ENCODE measurements at places on chromosomes 5 and 9.

DNA sequence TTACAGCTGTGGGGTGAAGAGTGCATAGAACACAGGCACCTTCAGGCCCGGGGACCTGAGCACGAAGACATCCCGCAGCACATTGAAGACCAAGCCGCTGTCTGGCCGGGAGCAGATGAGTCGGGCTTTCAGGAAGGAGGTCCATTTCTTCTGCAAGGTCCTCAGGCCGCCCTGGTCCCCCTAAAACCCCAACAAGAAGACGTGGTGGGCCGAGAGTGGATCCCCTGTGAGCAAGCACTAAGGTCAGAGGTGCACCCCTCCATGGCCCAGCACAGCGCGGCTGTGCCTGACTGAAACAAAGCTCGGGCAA is 70.5 kb downstream of the SECISBP2 start:
- DNase-seq, result no peak

DNA sequence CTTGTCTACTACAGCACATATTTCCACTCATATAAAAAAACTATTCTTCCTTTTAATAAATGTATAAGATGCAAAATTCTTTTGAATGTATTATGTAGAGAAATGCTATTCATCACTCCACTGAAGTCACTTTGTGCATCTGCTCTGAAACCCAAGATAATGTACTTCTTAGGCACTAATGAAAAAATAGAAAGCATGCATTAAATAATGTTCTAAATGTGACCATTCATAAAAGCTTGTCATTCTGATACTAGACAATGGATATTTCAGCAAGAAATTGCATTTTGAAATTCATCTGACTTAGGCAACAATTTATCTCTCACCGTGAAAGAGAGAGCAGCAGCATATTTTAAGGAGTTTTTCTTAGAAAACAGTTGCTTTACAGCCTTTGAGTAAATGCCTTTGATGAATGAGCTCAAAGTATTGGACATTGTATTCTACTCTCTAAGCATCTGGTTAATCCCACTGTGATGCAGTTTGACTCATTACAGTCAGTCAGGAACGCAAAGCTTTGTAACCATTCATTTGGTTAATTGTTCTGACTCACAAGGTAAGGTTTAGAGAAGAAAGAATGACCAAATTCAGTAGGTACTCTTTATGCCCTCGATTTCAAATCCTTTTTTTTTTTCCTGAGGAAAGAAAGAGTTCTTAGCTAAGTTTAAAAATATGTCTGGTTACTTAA is 2233.8 kb upstream of the C9orf72 start:
- no peak for DNase-seq

GRCh38 chr5:178683783-178684182 is 46.7 kb downstream of the ZNF354A start:
- no peak for DNase-seq

- no peak for DNase-seq
Measured at GRCh38 chr5:850511-851006, at the start of gene ZDHHC11. Gene ZDHHC11 (minus strand): TSS chr5:850986. CDS start chr5:850602, 384 bp downstream.

DNA sequence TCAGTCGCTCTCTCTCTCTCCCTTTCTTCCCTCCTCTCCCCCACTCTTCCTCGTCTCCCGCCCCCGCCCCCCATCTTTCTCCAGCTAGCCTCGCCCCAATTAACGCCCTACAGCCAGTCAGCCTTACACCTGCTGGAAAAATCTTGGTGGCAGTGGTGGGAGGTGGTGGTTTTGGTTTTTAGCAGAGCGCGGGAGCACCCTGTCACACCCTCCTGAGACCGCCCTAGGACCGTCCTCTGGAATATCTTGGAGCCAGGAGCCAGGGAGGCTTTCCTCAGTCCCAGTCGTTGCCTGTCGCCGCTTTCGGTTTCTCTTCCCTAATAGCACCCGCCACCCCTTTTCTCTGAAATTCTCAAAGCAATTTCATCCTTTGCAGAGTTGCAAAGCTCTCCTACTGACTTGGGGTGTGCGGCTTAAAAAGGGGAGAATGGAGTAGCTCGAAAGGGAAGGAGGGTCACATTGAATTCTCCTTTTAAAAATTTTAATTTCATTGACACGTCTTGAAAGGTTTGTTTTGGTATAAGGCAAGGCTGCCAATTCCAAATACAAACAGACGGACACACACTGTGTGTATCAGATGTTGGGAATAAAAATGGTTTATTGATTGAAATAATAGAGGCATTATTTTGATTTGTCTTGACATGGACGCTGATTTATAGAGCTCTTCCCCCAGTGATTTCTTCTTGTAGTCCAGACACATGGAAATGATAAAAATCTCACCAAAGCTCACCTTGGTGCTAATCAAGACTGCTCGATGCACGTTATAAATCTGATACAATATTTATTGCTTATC is 301.3 kb downstream of the PARP8 start:
- DNase-seq, result no peak

DNA sequence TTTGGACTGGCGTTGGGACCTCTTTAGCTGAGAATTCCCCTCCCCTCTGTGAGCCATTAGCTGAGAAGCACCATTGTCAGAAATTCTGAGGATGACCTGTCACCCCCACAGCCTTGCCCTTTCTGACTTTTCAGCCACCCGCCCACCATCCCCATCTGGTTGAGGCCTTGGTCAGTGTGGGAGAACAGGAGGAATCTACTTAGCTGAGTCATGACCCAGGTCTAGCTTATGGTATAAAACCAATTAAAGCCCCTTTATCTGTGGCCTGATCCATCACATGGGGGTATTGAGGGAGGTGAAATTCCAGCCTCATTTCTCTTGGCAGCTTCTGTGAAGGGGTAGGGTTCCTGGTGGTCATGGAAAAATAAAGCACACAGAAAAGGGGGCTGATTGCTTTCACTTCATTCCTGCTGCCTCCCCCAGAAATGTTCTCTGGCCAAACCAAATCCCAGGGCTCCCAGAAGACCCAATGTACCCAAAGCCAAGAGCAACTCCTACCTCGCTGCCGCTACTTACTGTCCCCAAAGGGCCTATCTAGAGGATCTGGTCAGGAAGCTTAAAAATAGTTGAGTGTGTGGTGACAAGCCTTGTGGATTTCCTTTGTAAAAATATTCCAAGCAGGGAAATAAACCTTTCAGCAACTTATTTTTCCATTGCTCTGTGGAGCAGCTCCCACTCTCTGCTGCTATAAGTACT is 174.8 kb upstream of the TNC start:
- no peak for DNase-seq

DNA sequence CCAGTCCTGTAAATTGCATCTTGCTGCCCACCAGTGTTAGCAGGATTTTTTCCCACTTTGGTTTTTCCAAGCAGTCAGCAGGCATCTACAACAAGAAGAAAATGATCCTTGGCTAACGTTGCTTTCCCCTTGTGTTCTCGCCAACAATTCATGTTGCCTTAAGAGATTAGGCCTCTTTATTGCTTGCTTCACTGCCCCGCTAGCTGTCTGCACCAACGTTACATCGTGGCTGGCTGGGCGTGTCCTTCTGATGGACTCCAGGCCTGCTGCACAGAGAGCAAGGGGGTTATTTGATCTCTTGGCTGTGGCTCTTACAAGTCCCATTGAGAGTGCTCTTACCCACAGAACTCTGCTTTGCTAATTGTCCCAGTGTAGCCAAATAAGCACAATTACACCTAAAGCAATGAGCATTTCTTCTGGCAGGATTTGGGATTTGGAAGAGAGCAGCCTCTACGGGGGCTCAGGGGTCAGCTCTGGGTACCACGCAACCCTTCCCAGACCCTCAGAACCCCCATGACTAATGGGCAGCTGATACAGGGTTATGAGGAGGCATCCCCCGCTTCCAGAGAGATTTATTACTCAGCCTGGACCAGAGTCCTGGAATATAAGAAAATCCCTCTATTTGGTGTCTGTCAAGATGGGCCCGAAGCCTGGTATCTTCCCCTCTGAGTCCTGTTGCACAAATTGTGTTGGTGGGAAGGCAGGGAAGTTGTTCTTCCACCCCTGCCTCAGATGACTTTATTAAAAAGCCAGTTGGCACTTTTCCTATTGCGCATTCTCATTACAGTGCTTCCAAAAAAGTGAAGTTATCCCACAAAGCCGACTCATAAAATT is 17.6 kb downstream of the DCANP1 start:
- no peak for DNase-seq

- no peak for DNase-seq
Measured at GRCh38 chr5:40010436-40010835, 585.7 kb upstream of the DAB2 start.

DNA sequence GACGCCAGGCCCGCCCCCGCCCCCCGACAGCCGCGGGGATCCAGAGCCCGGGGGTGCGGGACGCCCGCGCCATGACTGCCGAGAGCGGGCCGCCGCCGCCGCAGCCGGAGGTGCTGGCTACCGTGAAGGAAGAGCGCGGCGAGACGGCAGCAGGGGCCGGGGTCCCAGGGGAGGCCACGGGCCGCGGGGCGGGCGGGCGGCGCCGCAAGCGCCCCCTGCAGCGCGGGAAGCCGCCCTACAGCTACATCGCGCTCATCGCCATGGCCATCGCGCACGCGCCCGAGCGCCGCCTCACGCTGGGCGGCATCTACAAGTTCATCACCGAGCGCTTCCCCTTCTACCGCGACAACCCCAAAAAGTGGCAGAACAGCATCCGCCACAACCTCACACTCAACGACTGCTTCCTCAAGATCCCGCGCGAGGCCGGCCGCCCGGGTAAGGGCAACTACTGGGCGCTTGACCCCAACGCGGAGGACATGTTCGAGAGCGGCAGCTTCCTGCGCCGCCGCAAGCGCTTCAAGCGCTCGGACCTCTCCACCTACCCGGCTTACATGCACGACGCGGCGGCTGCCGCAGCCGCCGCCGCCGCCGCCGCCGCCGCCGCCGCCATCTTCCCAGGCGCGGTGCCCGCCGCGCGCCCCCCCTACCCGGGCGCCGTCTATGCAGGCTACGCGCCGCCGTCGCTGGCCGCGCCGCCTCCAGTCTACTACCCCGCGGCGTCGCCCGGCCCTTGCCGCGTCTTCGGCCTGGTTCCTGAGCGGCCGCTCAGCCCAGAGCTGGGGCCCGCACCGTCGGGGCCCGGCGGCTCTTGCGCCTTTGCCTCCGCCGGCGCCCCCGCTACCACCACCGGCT is 1.0 kb downstream of the FOXE1 start:
- DNase-seq, result peak; percentile 78

DNA sequence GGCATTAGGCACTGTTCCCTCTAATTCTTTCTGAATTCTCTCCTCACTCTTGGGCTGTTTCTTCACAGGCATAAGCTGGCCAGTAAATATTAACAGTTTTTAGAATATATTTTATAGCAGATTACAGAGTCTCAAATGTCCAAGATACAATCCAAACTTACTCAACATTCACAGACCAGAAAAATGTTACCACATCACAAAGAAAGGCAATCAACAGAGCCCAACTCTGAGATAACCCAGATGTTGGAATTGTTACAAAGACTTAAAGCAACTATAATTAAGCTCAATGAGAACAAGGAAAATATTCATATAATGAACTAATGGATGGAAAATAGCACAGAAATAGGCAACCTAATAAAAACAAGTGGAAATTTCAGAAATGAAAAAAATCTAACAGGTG is 401.1 kb upstream of the RGMB start:
- DNase-seq, result no peak

- DNase-seq, result no peak
Measured at GRCh38 chr5:133457439-133458355, 154.6 kb downstream of the FSTL4 start.

DNA sequence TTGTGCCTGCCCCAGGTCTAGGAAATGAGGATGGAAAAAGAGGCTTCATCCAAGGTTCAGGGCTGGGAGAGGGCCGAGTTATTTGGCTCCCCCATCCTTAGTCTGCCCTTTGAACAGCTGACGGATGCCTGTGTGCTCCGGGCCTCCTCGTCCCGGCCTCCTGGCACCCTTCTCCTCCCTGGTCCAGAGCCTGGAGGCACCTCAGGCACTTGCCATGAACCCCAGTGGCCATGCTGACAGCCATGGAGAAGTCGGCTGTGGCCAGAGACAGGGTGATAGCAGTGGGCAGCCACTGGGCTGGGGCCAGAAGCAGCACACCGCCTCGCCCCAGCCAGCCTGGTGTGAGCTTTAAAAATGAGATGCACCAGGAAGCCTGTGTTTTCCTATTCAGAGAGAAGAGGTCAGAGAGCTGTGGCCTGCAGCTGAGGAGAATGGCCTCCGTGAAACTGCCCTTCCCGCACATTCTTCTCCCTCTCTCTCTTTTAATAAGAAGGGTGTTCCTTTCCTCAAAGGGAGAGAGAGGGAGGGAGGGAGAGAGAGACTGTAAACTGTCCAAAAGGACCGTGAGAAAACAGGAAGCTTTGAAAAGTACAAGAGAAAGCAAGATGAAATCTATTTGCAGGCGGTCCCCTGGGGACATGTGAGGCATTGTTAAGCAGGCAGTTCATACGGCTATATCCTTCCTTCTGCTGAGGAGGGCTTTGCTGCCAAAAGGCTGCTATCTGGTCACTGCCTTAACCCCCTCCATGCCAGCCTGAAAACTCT is 55.3 kb downstream of the ZNF366 start:
- no peak for DNase-seq

- DNase-seq, result no peak
Measured at GRCh38 chr9:124264823-124265233, 7.1 kb downstream of the NEK6 start.

GRCh38 chr5:158643840-158644239 is 455.9 kb downstream of the EBF1 start:
- DNase-seq, result no peak

- DNase-seq, result no peak
Measured at GRCh38 chr9:119853126-119853525, 483.9 kb upstream of the BRINP1 start.

DNA sequence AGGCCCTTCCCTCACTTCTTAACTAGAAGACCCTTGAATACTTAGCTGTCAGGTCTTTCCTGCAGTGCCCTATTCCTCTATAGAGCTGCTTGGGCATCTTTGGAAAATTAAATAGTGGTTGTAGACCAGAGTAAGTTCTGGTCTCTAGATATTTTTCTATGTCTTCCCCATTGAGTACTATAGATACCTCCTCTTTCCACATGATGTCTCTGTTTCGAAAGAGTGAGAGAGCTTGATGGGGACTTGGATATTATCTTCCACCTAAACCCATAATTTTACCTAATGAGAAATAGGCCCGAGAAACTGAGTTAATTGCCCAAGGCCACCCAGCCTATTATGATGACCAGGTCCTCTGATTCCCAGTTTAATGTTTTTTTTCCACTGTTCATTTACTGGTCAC is 40.2 kb downstream of the SPEF2 start:
- DNase-seq, result no peak

DNA sequence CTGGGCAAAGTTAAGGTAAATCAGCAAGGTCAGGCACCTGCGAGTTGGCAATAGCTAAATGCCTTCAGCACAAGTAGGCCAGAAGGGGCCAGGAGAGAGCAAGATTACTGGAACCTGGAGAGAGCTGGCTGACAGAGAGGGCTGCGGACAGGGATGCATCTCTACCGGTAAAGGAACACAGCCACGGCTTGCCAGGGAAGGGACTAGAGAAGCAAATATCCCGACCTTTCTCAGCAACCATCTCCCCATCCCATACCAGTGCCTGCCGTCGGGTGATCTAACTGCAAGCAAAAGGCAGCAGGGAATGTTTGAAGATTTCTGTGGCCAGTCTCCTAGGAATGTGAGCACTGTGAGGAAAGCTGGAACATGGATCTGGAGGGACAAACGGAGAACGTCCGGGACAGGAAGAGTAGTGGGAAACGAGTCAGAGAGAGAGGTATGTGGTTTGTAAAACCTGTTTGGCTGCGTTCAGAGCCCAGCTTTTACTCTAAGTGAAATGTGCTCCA is 15.9 kb upstream of the ABLIM3 start:
- no peak for DNase-seq

Measured in activated naive CD4-positive, alpha-beta T cell treated with anti-CD3 and anti-CD28 coated beads for 36 hours (primary cell).